ENCODE measurements at places on chromosomes 1 and 21. TPM values are rescaled to one million over a fixed set of nuclear protein-coding genes. Genes with fewer than 3 reads are reported as not detected.
A peak's percentile ranks its signal among the peaks of the same experiment; 100 is the strongest.

DNA sequence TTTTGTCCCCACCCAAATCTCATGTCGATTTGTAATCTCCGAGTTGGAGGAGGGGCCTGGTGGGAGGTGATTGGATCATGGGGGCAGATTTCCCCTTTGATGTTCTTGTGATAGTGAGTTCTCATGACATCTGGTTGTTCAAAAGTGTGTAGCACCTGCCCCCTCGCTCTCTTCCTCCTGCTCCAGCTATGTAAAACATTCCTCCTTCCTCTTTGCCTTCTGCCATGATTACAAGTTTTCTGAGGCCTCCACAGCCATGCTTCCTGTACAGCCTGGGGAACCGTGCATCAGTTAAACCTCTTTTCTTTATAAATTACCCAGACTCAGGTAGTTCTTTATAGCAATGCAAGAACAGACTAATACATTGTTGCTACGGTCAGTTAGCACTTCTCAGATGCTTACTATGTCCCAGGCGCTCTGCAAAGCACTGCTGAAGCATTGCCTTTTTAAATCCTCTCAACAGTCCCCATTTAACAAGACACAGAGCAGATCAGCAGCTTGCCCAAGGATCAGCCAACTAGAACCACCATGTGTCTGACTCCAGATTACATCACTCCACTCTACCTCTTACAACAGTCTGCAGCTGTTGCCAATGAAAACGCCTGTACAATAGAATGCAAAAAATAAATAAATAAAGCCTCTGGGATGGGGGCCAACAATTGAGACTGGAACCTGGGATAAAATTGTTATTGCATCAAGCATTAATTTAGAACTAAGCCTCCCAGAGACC is 52.4 kb upstream of the USP1 start:
- H3K27me3 ChIP-seq, result no peaks in the 10 kb centered on the region
- H3K4me3 ChIP-seq, result no peak overlapping the region

- no peak overlapping the region for H3K4me3 ChIP-seq
- no peaks in the 10 kb centered on the region for H3K27me3 ChIP-seq
- no peak for DNase-seq
Measured at GRCh38 chr1:168340781-168341482, 60.3 kb downstream of the TBX19 start.

- no peak overlapping the region for H3K4me3 ChIP-seq
- no peak for DNase-seq
- H3K36me3 ChIP-seq, result no peaks in the 10 kb centered on the region
- H3K27me3 ChIP-seq, result no peaks in the 10 kb centered on the region
- no peaks in the 10 kb centered on the region for H3K4me1 ChIP-seq
Measured at GRCh38 chr1:24364975-24365678, 46.0 kb downstream of the GRHL3 start.

GRCh38 chr1:182235604-182235951 is 156.0 kb downstream of the GLUL start:
- no peaks in the 10 kb centered on the region for H3K4me1 ChIP-seq
- H3K27me3 ChIP-seq, result no peaks in the 10 kb centered on the region
- DNase-seq, result no peak
- no peak overlapping the region for H3K27ac ChIP-seq

DNA sequence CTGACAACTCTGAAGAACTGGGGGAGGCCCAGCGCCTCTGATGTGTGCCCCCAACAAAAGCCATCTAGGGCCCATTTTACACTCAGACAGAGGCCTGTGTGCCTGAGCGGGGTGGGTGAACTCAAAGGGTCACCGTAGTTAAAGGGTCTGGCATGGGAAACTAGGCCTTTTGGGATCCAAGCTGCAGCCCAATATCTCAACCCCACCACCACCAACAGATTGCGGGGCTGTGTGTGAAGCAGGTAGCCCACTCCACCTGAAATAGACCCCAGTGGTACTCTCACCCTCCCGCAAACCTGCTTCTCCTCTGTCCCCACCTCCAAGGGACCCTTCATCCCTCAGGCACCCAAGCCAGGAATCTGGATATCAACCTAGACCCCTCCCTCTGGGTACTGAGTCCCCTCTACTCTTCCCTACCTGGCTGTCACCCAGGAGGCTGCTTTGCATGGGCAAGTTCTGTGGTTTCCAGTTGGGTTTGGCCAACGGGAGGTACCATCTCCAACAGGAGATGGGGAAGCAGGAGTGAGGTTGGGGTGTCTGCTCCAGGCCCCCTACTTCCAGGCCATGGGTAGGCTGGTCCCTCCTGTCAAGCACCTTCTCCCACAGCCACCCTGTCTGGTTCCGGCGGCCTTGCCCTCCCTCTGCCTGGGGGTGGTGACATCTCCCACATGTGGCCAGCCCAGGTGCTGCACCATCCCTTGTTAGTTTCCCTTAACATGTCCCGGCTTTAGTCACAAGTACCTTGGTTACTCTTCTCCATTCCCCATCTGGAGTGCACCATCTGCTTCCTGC is 35.2 kb upstream of the LRP8 start:
- no peak overlapping the region for H3K4me3 ChIP-seq
- H3K27ac ChIP-seq, result no peak overlapping the region
- H3K27me3 ChIP-seq, result no peaks in the 10 kb centered on the region
- DNase-seq, result no peak
- H3K36me3 ChIP-seq, result no peaks in the 10 kb centered on the region
- H3K4me1 ChIP-seq, result no peaks in the 10 kb centered on the region

GRCh38 chr1:90768098-90768497 is 51.0 kb upstream of the BARHL2 start:
- H3K27me3 ChIP-seq, result no peaks in the 10 kb centered on the region
- no peaks in the 10 kb centered on the region for H3K4me1 ChIP-seq
- H3K4me3 ChIP-seq, result no peak overlapping the region
- DNase-seq, result no peak
- H3K36me3 ChIP-seq, result no peaks in the 10 kb centered on the region

DNA sequence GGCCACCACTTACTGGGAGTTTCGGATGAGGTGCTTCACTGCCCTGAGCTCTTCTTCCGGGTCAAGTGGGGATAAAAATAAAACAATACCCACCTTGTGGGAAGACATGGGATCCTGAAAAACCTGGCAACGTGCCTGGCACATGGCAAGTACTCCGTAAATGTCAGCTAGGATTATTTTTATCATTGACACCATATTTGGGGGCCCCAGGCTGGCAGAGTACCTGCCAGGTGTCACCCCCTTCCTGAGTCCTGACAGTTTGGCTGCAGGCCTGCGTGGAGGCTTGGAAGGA is 9.2 kb upstream of the EPHA2 start:
- no peaks in the 10 kb centered on the region for H3K27me3 ChIP-seq
- DNase-seq, result no peak
- H3K36me3 ChIP-seq, result no peaks in the 10 kb centered on the region

GRCh38 chr1:63877021-63877767 is 103.4 kb downstream of the ROR1 start:
- no peaks in the 10 kb centered on the region for H3K4me1 ChIP-seq
- H3K36me3 ChIP-seq, result no peaks in the 10 kb centered on the region
- H3K4me3 ChIP-seq, result no peak overlapping the region
- no peak overlapping the region for H3K27ac ChIP-seq
- no peak for DNase-seq

DNA sequence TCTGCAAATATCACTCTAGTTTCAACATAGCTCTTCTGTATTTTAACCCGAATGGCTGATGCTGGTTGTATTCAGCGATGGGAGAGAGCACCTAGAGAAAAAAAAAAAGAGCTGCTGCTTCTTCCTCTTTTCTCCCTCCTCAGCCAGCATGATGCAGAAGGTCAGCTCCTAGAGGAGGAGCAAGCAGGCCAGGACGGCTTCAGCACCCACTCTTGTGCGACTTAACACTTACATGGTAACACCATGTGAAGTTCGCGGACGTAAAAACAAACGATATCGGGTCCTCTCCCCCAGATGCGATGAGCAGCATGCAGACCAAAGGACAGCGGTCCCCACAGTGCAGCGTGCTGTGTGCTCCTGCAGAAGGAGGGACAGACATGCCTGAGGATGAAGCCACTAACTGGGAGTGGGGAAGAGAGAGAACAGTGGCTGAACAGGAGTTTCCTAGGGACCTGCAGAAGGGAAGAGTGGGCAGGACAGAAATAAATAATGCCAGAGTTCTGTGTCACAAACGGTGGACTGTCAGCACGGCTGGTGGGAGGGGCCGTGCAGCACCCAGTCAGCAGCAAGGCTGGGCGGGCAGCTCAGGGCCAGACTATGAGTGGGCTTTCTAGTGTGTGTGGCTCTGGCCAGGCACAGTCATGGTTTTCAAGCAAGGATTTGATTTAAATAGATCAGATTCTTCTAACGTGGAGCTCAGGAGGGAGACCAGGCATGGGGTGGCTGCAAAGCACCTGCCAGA is 11.4 kb upstream of the B3GALT5 start:
- H3K27ac ChIP-seq, result no peak overlapping the region
- no peak overlapping the region for H3K4me3 ChIP-seq
- DNase-seq, result no peak

DNA sequence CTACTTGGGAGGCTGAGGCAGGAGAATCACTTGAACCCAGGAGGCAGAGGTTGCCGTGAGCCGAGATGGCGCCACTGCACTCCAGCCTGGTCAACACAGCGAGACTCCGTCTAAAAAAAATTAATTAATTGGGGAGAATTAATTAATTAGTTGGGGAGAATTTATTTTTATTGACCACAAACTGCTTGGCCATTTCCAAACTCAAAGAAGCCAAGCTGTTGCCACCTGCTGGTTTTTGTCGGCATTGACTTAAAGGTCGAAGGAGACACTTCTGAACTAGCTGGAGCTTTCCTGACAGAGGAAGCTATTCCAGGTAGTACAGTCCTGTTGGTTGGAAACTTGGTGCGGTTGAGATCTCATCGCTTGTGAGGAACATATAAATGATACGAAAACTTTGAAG is 13.1 kb downstream of the MAP1LC3C start:
- DNase-seq, result peak; percentile 55
- no peak overlapping the region for H3K27ac ChIP-seq
- no peaks in the 10 kb centered on the region for H3K36me3 ChIP-seq
- no peak overlapping the region for H3K4me3 ChIP-seq

DNA sequence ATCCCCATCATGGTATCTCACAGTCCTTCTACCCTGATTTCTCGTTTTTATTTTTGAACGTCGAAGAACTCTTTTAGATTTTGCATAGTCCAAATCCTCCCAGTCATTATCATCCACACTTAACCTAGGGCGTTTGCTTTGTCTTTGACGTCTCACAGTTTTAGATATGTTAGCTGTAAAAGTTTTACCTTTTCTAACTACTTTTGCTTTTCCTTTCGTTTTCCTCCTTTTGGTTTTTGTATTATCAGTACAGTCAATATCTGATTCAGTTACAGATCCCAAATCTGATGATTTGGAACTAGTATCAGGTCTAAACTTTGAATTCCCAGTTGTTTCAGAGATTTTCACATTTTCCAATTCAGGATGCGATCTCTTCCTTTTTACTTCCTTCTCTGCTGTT is 13.1 kb upstream of the PSMG1 start:
- H3K36me3 ChIP-seq, result peaks cover 25% of the 10 kb centered on the region
- no peak for DNase-seq
- H3K4me1 ChIP-seq, result no peaks in the 10 kb centered on the region
- H3K27ac ChIP-seq, result peak overlapping the region; percentile 3
- no peak overlapping the region for H3K4me3 ChIP-seq
- H3K27me3 ChIP-seq, result no peaks in the 10 kb centered on the region

DNA sequence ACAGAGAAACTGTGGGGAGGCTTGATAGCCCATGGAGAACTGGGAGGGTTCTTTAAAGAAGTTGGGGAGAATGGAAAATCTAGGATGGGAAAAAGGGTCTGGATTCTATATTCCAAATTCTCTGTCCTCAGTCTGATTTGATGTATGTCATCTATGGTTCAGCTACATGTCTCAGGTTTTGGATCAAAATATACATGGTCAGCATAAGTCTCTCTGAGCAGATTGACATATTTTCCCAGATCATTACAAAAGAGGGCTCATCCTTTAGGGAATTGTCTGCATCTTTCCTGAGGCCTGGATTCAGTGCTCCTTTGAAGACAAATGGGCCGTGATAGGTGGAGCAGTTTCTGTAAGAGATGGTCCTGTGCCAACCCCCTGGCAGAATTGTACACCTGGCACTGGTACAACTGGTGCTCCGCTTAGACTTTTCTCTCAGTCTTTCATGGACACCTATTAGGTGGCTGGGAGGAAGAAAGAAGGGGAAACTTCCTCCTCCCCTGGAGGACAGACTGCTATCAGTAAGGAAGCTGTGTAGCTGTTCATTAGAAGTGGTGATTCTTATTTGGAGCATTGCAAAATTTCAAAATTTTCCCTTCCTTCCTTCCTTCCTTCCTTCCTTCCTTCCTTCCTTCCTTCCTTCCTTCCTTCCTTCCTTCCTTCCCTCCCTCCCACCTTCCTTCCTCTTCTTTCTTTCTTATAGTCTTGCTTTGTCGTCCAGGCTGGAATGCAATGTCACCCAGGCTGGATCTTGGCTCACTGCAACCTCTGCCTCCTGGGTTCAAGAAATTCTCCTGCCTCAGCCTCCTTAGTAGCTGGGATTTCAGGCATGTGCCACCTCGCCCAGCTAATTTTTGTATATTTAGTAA is 26.1 kb upstream of the RGL1 start:
- H3K4me3 ChIP-seq, result no peak overlapping the region
- no peaks in the 10 kb centered on the region for H3K27me3 ChIP-seq
- no peak overlapping the region for H3K27ac ChIP-seq
- no peak for DNase-seq

DNA sequence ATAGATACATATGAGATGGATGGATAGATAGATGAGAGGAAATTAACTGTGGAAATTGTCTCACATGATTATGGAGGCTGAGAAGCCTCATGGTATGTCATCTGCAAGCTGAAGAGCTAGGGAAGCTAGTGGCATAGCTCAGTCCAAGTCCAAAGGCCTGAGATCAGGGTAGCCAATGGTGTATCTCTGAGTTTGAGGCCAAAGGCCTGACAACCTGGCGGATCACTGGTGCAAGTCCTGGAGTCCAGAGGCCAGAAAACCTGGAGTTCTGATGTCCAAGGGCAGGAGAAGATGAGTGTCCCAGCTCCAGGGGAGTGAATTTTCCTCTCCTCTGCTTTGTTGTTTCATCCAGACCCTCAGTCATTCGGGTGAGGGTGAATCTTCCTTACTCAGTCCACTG is 43.9 kb upstream of the SPOCD1 start:
- peak; percentile 58 for DNase-seq
- H3K27me3 ChIP-seq, result no peaks in the 10 kb centered on the region
- H3K4me1 ChIP-seq, result no peaks in the 10 kb centered on the region
- no peaks in the 10 kb centered on the region for H3K36me3 ChIP-seq

DNA sequence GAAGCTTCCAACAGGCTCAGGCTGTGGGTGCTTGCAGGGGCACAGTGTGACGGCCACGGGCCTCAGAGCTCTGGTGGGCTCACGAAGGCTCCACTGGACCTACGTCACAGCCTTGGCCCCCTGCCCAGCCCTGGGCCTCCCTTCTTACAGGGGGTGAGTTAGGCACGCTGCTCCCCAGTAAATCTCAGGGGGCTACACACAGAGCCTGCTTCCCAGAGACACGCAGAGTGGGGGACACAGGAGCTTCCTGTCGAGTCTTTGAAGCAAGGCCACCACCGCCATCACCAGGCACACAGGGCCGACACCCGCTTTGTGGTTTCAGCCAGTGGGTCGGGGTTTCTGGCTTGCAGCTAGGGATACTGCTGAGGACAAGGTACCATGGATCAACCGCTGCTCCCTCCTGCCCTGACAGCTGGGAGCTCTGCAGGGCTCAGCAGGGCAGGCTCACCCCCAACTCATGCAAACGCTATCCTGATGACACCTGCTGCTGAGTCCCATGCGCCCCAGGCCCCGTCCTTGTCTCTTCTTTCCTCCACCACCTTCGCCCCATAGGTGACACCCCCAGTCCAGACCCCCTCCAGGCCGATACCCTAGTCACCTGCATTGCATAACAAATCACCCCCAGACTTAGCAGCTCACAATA is 5.5 kb upstream of the CFAP410 start:
- no peaks in the 10 kb centered on the region for H3K4me1 ChIP-seq
- no peak overlapping the region for H3K4me3 ChIP-seq
- no peaks in the 10 kb centered on the region for H3K36me3 ChIP-seq
- DNase-seq, result no peak
- H3K27ac ChIP-seq, result no peak overlapping the region
- no peaks in the 10 kb centered on the region for H3K27me3 ChIP-seq

The NID1 gene
- 36.0 TPM for polyA plus RNA-seq

The IGSF5 gene
- polyA plus RNA-seq, result 0.12 TPM

The ADCY10 gene
- polyA plus RNA-seq, result 0.15 TPM

The OR2T11 gene
- not detected for polyA plus RNA-seq

All from small intestine (tissue), 16 donors.